ENCODE measurements at places on chromosomes 1 and 21.

DNA sequence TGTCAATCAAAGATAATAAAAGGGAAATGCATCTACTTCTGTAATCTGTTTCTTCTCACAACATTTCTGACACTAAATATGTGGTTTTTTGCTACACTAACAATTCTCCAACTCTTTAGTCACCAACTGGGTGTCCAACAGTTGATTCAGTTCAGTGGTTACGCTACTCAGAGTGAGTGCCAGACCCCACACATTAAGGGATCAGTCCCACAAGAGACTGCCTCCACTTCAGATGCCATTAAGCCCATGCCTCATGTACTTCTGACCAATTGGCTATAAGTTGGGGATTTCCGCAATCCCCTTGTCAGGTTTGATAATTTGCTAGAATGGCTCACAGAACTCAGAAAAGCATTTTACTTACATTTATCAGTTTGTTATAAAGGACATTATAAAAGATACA, 28.4 kb downstream of the RNF2 start:
- DNase-seq = no peak

DNA sequence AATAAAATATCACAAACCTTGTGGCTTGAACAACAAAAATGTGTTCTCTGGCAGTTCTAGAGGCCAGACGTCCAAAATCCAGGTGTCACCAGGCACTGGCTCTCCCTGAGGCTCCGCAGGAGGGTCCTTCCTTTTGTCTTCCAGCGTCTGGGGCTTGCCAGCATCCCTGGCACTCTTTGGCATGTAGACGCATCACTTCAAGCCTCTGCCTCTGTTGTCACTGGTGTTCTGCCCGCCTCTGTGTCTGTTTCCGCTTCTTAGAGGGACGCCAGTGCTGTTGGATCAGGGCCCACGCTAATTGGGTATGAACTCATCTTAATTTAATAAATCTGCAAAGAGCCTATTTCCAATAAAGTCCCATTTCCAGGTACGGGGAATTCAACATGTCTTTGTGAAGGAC, 273.7 kb upstream of the C1orf174 start:
- DNase-seq = no peak

DNA sequence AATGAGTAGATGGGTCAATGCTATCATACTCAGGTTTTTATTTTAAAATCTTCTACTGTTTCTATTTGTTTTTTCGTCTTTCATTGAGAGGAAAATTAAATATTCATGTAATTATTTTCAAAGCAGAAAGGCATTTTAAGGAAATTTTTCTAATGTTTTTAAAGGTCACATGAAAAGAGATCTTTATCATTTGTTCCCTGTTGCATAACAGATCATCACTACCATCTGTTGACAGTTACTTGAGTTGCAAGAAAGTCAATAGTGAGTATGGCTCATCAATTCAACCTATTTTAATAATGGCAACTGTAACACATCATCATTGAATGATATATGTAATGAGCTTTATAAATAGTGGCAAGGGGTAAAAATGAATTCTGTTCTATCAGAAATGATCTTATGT, 369.7 kb downstream of the DPYD start:
- no peak for DNase-seq

- DNase-seq = no peak
Observed at GRCh38 chr21:34535886-34536285, 23.9 kb upstream of the KCNE1 start.

DNA sequence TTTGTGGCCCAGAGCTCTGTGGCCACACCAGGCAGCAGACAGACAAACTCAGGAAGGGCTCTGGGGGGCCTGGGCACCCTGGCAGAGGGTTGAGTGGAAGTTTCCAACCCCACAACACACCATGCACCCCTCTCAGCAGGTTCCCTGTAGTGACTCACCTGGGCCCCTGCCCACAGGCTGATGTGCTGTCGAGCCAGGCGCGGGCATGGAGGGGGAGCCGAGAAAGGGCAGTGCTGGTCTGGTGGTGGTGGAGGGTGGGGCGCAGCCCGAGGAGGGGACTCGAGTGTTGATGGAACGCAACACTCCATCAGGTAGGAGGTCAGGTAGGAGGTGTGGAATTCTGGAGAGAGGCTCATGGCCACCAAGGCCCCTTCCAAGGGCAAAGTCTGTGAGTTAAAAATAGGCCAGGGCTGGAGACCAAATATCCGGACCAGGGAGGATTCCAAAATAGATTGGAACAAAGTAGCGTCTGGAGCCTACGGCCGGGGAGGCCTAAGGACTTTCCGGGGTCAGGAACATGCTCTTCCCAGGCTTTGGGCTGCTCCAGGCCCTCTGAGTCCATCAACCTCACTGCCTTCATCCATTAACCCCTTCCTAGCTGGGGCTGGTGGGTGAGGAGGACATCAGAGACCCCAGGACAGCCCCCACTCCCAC, 191.5 kb upstream of the AJAP1 start:
- DNase-seq = no peak

Data from Ammon's horn (tissue), 1 donor.